Liver (tissue), 10 donors: ENCODE measurements at places on chromosomes 6 and 20. TPM values are rescaled to one million over a fixed set of nuclear protein-coding genes. Genes with fewer than 3 reads are reported as not detected.

DNA sequence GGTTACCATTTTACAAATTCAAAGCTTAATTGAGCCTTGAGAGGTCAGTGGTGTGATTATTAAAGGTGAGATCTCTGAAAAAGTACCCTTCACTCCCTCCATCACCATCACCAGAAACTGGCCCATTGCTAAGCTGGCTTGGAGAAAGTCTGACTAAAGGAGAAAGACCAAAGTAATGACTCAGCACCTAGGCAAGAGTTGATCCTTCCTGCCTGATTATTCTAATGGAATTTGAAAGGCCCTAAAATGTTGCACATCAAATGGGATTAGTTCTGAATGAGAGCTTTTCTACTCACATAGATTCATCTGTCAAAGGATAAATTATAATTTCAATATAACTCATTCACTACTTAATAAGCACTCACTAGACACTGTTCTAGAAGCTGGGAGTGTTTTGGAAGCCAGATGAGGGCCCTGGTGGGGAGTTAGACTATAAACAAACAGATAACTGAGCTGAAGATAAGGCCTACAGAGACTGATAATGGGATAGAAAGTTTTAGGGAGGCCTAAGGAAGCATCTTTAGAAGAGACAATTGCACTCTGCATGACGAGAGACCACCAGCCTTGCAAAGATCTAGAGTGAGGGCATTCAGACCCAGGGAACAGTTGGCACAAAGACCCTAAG, 366.7 kb downstream of the SYNE1 start:
- H3K4me3 ChIP-seq = no peak overlapping the region
- no peaks in the 10 kb centered on the region for H3K4me1 ChIP-seq
- H3K27me3 ChIP-seq = no peaks in the 10 kb centered on the region
- DNase-seq = no peak
- no peak overlapping the region for H3K27ac ChIP-seq

CRISP3 gene
- 0.08 TPM for total RNA-seq

DNA sequence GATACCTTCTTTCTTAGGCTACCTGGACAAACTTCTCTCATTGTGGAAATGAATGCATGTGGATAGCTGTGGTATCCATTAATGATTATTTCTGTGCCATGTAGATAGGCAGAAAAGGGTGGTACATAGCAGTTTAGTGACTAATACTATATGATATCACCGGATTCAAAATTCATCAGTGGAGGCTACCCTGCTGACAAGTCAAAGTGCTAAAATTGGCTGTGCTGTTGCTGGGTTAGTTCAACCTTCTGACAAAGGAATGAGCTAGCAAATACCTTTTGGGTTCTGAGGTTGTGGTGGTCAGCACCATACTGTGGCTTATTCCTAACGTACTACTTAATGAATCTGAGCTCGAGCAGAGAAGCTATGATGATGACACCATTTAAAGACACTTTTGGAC, 109.1 kb downstream of the TFAP2B start:
- no peaks in the 10 kb centered on the region for H3K27me3 ChIP-seq
- no peaks in the 10 kb centered on the region for H3K36me3 ChIP-seq
- DNase-seq = no peak
- no peaks in the 10 kb centered on the region for H3K4me1 ChIP-seq
- H3K27ac ChIP-seq = no peak overlapping the region

DNA sequence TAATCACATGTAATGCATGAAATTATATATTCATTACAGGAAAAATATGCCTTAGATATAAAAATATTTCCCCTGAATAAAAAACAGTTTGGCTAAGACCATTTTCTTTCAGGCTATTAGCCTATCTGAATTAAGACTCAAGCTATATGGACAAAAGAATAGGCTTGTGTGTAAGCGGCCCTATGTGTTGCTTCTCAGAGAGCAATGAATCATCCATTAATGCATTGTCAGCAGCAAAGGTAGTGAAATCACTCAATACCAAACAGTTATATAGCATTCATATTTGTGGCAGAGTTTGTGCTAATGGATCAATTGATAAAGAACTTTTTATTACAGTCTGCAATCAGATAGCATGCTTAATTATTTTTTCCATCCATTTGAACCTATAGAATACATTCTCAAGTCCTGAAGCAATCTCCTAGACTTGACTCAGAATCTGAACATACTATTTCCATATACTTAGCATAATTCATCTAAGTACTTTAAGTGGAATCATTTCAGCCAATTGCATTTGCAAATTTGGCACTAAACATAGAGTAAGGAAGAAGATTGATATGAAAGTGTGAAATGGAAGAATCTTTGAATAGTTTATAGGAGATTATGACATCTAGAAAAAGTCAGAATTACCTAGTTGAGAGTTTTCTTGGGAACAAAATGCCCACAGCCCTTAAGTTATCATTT, 112.2 kb downstream of the ADGRB3 start:
- H3K27ac ChIP-seq = no peak overlapping the region
- H3K36me3 ChIP-seq = no peaks in the 10 kb centered on the region
- no peaks in the 10 kb centered on the region for H3K27me3 ChIP-seq
- no peak overlapping the region for H3K4me3 ChIP-seq

DNA sequence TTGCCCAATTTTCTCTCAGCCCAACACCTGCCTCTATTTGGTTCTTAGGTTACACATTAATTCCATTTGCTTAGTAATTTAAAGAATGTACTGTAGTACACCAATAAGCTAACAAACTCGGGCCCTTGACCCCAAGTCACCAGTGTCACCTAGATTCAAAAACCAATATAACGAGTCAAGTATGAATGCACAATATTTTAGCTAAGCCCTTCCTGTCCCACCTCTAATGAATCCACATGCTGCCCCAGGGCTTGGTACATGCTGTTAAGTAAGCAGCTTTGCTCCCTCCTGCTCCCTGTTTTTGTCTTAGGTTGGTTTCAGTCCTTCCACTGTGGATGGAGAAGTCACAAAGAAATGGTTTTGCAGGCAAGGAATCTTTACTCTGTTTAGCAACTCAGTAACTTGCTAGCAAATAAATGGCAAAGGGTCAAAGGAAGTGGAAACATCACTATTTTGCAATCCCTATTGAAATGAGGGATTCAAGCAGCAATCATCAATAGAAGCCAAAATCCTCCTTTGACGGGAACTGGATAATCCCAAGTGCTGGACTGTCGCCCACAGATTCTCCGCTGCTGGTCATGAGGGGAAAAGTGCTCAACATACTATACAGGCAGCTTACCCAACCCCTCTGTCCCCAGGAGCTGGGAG, 5.0 kb upstream of the MPC1 start:
- H3K36me3 ChIP-seq = no peaks in the 10 kb centered on the region
- no peaks in the 10 kb centered on the region for H3K27me3 ChIP-seq
- H3K27ac ChIP-seq = peak overlapping the region; percentile 89
- H3K4me3 ChIP-seq = peak overlapping the region; percentile 44

- no peaks in the 10 kb centered on the region for H3K36me3 ChIP-seq
- DNase-seq = no peak
- no peak overlapping the region for H3K4me3 ChIP-seq
- peak overlapping the region; percentile 17 for H3K27ac ChIP-seq
Measured at GRCh38 chr20:13245250-13245723, 24.2 kb downstream of the ISM1 start.

DNA sequence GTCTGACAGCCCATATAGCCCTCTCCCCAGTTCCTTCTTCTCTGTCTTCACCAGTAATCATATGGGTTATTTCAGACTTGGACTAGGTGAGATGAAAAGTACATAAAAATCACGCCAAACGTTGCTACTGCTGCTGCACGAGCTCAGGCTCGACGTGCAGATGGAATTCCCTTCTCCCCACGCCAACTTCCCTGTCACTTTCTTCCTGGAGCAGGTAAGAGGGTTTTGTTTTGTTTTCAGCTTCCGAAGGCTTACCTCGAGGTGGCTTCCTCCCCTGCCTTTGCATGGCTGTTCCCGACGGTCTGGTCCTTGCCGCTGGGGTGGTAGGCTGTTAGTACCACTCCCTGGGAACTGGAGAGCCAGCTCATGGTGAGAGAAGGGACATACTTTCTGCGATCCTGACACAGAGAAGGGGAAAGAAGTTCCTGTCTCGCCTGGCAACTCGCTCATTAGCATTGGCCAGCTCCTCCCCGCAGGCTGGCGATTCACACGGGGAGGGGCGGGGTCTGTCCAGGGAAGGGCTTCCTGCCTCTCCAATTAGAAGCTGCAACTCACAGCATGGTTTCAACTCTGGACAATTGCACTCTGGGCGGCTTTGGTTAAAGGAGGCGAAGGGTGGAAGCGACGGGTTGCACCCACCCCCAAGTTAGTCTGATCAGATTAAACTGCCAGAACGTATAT, at the start of gene ARHGAP18:
Gene ARHGAP18 (minus strand): TSS at position 409 of the 681 bp plus-strand sequence. CDS start 41 bp downstream, at position 368.
- H3K4me3 ChIP-seq = peak within 1 kb of the TSS; percentile 86
- H3K27ac ChIP-seq = peak within 1 kb of the TSS; percentile 78
- H3K27me3 ChIP-seq = no peaks in the 10 kb centered on the region
- peak; percentile 87 for DNase-seq
- H3K4me1 ChIP-seq = peaks cover 8% of the 10 kb centered on the region

GRCh38 chr6:84304881-84305280, 77.4 kb upstream of the CEP162 start:
- H3K4me3 ChIP-seq = no peak overlapping the region
- H3K27me3 ChIP-seq = no peaks in the 10 kb centered on the region
- H3K36me3 ChIP-seq = no peaks in the 10 kb centered on the region
- DNase-seq = no peak
- H3K27ac ChIP-seq = no peak overlapping the region

GRCh38 chr6:11370191-11371018, 137.9 kb upstream of the NEDD9 start:
- H3K27me3 ChIP-seq = no peaks in the 10 kb centered on the region
- no peak overlapping the region for H3K27ac ChIP-seq
- no peak overlapping the region for H3K4me3 ChIP-seq
- peaks cover 14% of the 10 kb centered on the region for H3K4me1 ChIP-seq
- H3K36me3 ChIP-seq = no peaks in the 10 kb centered on the region

- H3K27ac ChIP-seq = no peak overlapping the region
- H3K4me3 ChIP-seq = no peak overlapping the region
- H3K36me3 ChIP-seq = no peaks in the 10 kb centered on the region
- H3K4me1 ChIP-seq = no peaks in the 10 kb centered on the region
- no peaks in the 10 kb centered on the region for H3K27me3 ChIP-seq
Measured at GRCh38 chr6:118198746-118199145, 291.7 kb downstream of the SLC35F1 start.
